ENCODE measurements at places on chromosomes 7 and 10.

- no peak for ATAC-seq
Observed at GRCh38 chr10:103491729-103492364, 1.7 kb upstream of the NEURL1 start.

DNA sequence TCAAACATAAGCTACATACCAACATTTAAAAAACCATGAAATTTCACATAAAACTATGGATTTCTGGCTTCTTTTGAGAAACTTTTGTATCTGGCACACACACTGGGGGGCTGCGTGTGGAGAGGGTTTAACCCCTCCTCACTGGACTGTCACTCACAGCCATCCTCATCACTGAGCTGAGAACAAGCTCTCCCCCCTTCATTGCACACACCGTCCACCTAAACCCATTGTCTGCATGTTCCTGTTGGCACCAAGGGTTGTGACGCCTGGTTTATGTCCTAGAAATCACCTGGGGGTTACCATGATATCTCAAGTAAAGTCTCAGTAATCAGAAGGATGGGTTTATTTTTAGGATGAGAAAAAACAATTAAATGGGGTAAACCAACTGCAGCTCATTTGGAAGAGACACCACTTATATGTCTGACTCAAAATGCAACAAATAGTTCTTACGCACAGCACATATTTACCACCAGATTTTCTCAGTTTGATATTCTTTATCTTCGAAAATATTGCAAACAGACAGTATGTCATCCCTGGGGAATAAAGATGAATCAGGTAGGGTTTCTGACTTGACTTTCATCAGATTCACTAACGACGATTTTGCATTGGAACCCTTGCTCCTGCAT is 218.5 kb upstream of the KLF6 start:
- peak; percentile 73 for ATAC-seq

GRCh38 chr10:1382711-1383110 is 326.5 kb downstream of the WDR37 start:
- no peak for ATAC-seq

GRCh38 chr7:29980151-29980550 is 9.4 kb downstream of the SCRN1 start:
- ATAC-seq, result no peak

GRCh38 chr10:65779985-65780384 is 1145.9 kb upstream of the LRRTM3 start:
- ATAC-seq, result no peak

DNA sequence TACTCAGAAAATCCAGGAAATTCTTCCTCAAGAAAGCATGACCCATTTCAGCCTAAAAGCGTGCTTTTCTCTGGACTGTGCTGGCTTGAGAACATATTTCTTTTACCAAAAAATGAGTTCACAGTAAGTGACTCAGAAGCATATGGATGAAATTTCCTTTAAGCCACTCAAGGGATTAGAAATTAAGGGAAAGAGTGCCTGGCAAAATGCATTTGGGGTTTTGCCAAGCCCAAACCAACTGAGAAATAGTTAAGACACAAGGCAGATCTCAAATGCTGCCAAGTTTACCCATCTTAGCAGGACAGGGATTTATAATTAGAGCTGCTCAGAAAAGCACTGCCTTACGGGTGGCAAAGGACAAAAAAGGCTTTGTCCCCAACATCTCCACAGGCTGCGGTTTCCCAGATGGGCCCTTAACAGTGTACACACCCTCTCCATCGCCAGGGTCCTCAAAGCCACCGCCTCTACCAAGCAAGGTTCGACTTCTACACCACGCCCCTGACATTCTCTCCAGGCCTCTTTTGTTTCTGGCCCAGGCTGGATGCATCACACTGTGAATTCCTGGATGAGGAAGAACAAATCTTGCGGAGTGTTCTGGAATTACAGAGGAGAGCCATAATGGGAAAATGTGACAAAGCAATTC is 30.1 kb upstream of the CDHR3 start:
- no peak for ATAC-seq

DNA sequence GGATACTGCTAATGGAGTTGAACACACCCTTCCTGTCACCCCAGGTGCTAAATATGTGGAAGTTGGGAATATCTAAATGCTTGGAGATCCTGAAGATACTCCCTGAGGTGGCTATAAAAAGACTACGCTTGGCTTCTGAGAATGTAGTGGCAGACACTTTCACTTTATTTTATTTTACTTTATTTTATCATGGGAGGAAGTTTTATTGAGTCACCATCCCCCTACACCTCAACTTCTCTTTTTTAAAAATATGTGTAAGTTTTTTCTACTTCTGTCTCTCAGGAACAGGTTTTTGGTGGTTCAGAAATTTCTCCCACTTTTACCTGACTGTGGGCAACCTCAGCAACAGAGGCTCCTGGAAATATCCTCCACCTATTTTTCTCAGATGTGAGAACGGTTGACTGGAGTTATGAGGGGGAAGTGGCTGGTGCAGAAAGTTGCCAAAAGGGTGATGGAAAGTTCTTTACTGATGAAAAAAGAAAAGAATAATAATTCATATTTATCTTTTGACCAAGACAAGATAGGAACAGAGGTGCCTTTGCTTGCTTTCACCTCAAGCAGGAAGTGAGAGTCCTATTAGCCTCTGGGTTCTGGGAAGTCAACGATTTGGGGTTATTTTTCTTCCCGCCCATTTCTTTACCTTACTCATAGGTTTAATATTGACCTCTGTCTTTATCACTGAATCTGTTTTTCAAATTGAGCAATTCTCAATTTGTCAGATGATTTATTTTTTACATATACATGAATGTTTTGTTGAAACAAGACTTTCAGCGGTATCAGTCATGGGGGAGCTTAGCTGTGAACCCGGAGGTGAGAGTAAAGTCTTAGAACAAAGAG is 103.6 kb downstream of the AHR start:
- peak; percentile 83 for ATAC-seq

DNA sequence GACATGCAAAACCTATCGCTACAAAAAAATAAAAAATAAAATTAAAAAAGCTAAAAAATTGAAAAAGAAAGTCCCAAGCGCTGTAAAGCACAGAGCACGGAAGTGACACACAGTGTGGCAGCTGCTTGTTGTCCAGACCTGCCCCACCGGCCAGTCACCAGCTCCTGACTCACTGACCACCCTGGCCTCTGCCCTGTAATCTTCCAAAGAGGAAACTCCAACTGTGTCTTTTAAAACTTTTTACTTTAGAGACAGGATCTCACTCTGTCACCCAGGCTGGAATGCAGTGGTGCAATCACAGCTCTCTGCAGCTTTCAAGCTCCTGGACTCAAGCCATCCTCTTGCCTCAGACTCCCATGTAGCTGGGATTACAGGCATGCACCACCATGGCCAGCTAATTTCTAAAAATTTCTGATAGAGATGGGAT is 23.6 kb downstream of the GNA12 start:
- ATAC-seq, result no peak

- no peak for ATAC-seq
Observed at GRCh38 chr10:11478807-11479206, 132.6 kb downstream of the USP6NL start.

DNA sequence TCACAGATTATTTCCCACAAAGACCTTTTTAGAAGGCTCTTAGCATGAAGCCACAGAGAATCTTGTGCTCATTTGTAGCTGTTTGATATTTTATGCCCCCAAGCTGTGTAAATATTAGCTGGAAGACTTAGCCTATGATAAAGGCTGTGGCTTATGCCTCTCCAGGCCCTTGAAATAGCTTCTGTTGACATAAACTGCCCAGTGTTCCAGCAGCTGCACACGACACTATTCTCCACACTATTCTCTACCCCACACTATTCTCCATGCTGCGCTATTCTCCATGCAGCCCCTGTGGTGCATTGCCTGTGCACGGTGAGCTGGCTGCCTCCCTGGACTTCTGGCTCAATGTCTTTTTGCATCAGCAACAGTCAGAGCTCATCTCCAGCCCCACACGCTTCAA is 13.1 kb downstream of the DDC start:
- no peak for ATAC-seq

All from stimulated activated memory B cell treated with anti-CD40 and anti-IgM and Interleukin-4, amounts not matched to agents 10 μg/mL and 1 μg/mL and 100 μg/mL, for 72 hours (primary cell).